ENCODE measurements at places on chromosomes 2 and 18.

- no peak for DNase-seq
Measured at GRCh38 chr2:240569523-240569997, 1.3 kb downstream of the RNPEPL1 start.

GRCh38 chr18:75581336-75582131 is 154.0 kb upstream of the SMIM21 start:
- no peak for DNase-seq

DNA sequence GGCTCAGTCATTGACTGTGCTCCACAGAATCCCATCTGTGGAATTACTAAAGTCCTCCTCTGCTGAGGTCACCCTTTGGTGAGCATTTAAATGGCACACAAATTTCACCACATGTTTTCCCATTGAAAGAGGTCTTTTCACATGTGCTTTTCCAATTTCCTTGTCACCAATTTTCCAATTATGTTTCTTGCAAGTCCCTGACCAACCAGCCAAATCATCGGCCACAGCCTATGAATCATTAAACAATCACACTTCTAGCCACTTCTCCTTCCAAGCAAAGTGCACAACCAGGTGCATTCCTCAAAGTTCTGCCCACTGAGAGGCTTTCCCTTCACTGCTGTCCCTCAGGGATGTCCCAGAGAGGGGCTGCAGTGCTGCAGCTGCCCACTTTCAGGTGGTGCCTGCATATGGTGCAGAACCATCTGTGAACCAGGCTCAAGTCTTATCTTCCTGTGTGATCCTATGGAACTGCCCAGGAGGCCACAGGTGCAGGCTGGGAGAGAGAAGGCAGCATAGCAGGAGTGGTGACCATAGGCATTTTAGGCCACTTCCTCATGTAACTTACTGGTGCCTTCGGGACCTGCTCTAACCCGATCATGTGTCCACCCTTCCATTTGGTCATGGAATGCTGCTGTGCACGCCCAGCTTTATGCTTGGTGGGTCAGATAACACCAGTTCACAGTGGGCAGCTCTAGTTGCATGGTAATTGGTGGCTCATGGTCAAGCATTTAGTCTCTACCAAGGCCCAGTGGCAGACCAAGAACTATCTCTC is 153.0 kb downstream of the SEPTIN10 start:
- no peak for DNase-seq

- no peak for DNase-seq
Measured at GRCh38 chr2:17672583-17673317, 80.9 kb downstream of the SMC6 start.

DNA sequence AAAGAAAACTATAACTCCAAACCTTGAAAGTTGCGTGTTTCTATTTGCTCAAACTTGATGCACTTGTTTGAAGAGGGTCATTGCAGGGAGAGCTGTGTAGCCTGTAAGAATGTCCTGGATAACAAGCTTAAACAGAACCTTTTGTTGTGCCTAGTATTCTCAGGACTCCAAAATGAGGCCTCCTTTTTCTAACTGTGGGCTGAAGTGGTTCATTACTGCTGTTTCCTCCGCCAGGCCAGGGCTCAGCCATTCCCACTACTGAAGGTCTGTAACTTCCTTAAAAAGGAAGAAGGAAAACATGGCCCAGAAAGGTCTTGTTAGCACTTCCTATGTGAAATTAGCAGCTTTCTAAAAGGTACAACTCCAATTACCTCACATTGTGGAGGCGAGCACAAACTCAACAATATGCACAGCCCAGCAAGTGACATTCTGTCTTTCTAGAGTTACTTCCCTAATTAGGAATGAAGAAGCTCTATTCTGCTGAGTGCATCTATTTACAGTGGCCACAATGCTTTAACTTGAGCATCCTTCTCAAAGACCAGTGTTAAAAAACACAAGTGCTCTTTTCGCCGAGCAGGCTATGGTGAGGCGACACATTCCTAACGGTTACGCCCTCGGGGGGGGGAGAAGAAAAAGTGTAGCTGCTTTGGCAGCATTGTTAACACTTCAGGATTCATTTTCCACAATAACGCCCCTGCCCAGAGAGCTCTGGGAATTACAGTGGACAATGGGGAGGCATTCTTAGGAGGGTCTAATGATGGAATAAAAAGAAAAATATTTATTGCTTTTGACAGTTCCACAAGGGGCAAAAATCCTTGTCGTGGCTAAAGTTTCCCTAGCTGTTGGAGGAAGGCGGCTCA is 136.9 kb upstream of the SIX3 start:
- DNase-seq = no peak

- DNase-seq = no peak
Measured at GRCh38 chr18:61546590-61546989, 213.4 kb downstream of the CDH20 start.

DNA sequence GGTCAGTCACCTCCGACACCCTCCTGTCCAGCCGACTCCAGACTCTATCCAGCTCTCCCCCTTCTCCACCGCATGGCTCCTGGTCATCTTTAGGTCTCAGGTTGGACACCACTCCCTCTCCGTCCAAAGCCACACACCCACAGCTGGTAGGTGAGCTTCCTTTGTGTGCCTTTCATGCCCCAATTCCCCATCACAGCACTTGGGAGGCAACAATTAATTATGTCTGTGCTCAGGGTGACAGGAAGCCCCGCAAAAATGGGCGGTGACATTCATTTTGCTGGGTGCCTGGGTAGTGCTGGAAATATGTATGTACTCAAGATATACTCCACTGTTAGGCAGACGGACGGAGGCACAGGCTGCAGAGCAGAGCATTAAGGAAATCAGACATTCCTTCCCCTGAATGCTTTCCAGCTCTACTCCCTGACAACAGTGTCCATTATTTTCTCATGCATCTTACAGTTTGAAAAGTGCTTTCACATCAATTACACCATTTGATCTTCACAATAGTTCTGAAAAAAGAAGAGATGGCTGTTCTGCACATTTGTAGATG is 13.1 kb downstream of the EPB41L3 start:
- DNase-seq = no peak

- DNase-seq = no peak
Measured at GRCh38 chr2:240817496-240818292, 2.3 kb downstream of the KIF1A start.

- no peak for DNase-seq
Measured at GRCh38 chr18:3411327-3411726, 38.6 kb upstream of the TGIF1 start.

DNA sequence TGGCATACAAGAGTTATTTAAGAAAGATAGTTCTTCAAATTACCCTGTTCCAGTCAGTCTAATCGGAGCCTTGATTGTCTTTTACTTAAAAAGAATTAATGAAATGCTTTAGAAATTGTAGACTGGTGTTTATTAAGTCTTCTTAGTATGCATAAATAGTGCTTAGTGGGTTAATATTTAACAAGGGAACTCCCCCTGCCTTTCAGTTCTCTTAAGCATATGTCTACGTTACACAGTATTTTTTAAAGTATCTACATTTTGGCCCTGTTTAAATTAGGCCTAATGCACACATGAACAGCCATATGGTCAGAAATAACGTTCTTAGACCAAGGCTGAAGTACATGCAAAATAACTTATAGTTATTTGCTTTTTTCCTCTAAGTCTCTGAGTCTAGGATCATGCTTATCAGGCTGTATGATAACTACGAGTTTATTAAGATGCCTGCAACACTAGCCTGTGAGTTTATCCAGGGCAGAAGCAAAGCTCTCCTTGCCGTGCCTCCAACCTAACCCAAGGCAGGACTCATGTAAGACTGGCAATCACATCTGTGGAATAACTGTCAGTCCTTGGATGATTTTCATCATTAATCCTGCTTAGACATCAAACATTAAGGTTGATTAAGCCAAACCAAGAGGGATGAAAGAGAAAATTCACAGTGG is 6.7 kb downstream of the BCL2 start:
- DNase-seq = no peak

DNA sequence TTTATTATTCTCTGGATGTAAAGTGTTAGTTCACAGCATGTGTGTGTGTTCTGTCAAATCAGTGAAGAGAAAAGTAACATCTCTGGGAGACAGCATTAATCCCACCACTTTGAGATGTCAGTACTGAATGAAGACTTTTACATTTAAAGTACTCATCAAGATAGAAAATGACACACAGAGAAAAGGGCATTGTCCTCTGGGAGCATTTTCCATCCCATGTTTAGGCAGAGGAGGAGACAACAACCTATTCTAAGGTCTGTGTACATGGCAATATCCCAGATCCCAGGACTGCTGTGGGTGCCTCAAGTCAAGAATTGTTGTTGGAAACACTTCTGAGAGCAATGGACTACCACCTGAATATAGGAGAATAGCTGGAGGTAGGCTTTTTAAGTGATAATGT is 201.5 kb downstream of the PPP1R1C start:
- DNase-seq = no peak

Data from stimulated activated CD8-positive, alpha-beta memory T cell treated with anti-CD3 and anti-CD28 coated beads, Interleukin-7, amount 100 ng/mL, for 1 hour (primary cell).